Cardiac muscle cell (in vitro differentiated cells and primary cell): ENCODE measurements at places on chromosomes 16 and 17.

DNA sequence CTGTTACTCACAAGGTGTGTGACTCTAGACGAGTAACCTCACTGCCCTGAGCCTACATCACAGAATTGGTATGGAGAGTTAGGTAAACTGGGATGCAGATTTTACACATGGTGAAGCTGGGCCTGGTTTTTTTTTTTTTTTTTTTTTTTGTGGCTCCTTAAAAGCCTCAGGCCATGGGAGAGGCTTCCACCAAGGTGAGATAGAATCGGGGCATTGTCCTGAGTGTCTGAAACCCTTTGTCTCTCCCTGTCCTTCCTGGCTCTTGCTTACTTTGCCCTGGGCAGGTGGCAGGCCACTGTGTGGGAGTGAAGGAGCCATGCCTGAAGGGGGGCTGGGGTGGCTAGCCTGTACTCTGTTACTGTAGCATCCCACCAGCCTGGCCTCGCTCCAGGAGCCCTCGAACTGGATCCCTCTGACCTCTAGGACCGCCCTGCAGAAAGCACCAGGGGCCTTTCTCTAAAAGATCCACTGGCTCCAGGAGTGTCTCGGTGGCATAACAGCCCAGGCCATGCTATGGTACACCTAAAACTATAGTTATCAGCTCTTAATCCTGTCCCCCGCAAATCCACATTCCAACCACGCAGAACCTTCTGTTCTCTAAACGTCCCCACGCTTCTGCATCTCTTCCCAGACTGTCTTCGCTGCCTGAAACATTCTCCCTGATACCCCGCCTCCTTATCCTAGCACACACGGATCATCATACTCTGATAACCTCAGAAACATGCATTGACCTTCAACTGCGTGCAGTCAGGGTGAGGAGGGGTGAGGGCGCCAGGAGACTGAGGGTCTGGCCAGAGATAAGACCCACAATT, 1.7 kb upstream of the SLC13A2 start:
- DNase-seq, result no peak

- DNase-seq, result no peak
These were observed 30.9 kb downstream of the MYO15A start for GRCh38 chr17:18139498-18139897.

- no peak for DNase-seq
These were observed 2.4 kb downstream of the JPT1 start for GRCh38 chr17:75151930-75152329.

- peak; percentile 75 for DNase-seq
These were observed 7.1 kb upstream of the ZNF747 start for GRCh38 chr16:30541502-30542329.

GRCh38 chr16:61390965-61391637, 645.1 kb downstream of the CDH8 start:
- DNase-seq, result no peak

DNA sequence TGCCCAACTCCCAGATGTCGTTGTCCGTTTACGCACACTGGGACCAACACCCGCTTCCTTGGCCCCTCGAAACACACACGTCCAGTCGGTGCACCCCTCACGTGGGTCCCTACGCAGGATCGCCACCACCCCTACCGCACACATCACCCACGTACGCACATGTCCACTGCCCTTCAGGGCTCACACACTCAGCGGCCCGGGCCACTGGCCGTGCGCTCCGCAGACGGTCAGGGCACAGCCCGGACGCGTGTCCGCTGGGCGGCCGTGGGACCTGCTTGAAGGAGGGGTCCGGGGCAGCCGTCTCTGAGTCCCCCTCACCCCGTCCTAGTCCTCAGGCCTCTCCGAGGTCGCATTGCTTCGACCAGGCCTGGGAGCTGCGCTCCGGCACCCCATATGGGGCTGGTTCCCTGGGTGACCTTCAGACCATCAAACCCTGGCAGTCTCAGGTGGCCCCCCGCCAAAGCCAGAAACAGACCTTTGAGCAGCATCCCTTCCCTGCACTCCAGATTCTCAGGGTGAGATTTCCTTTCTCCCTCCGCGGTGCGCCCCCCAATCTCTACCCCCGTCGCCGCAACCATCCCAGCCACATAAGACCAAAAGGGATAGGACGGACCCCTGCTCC, 914 bp upstream of the GPRC5B start:
- peak; percentile 36 for DNase-seq

DNA sequence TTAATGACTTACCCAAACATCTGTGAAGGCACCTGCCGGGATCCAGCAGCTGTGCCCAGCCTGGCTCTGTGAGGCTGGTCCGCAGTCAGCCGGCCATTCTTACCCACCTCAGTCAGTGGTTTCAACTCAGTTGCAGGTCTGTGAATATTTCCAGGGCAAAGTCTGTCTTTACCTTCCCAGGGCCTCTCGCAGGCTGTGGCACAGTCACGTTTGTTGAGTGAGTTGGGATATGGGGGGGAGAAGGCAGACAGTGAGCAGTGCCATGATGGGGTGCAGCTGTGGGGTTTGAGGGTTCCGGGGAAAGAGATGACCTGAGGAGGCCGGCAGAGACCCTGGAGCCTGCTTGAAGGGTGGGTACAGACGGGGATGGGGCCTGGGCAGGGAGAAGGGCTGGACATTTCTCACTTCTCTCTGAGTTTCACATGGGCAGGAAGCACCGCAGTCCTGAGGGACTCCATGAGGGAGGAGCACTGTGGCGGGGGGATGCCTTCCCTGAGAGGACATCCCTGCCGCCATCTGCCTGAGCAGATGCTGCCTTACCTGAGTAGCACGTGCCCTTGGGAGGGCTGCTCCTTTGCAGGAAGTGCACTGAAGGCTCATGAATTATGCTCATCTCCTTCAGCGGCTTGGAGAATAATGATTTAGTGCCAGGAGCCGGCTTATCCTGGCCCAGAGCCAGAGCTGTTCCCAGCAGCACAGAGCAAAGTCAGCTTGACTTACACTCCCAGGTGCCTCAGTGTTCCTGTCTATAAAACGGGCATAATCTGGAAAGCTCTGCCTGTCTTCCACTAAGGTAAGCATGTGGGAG, 48.1 kb downstream of the KSR1 start:
- DNase-seq, result peak; percentile 38
